ENCODE measurements at places on chromosomes 2 and 18. TPM values are rescaled to one million over a fixed set of nuclear protein-coding genes. Genes with fewer than 3 reads are reported as not detected.

DNA sequence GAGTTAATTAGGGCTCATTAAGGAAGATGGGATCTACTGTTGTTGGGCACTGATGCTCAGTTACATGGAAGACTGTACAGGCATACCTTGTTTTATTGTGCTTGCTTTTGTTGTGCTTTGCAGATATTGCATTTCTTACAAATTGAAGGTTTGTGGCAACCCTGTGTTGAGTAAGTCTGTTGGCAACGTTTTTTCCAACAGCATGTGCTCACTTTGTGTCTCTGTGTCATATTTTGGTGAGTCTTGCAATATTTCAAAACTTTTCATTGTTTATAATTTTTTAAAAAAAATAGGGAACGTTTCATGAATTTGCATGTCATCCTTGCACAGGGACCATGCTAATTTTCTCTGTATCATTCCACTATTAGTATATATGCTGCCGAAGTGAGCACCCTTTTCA is 15.6 kb downstream of the PHLPP1 start:
- H3K4me1 ChIP-seq: no peaks in the 10 kb centered on the region
- no peaks in the 10 kb centered on the region for H3K36me3 ChIP-seq
- no peak for DNase-seq

- H3K4me3 ChIP-seq: no peak overlapping the region
- DNase-seq: peak; percentile 34
- H3K36me3 ChIP-seq: no peaks in the 10 kb centered on the region
- H3K27me3 ChIP-seq: peaks cover 2% of the 10 kb centered on the region
- no peaks in the 10 kb centered on the region for H3K4me1 ChIP-seq
These were observed 147.8 kb upstream of the TWIST2 start for GRCh38 chr2:238700117-238700457.

DNA sequence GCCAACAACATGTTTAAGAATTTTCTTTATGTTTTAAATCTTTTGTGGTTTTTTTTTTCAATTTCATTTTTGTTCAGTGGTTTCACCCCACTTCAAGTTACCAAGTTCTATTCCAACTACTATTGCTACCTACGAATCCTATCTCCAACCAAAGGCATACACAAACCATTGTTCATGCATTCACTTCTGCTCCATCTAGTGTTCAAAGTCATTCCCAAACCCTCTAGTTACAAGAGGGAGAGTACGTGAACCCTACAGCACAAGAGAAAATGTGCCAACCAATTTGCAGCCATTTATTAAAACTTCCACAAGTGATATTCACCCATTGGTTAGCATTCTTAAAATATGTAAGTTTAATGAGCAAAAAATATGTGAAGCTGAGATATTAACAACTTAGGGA is 295.1 kb upstream of the KYNU start:
- H3K4me1 ChIP-seq: no peaks in the 10 kb centered on the region
- no peak for DNase-seq
- H3K36me3 ChIP-seq: no peaks in the 10 kb centered on the region
- H3K4me3 ChIP-seq: no peak overlapping the region
- H3K27me3 ChIP-seq: no peaks in the 10 kb centered on the region

- H3K36me3 ChIP-seq: no peaks in the 10 kb centered on the region
- no peaks in the 10 kb centered on the region for H3K4me1 ChIP-seq
- no peak overlapping the region for H3K4me3 ChIP-seq
- H3K27me3 ChIP-seq: no peaks in the 10 kb centered on the region
- H3K27ac ChIP-seq: no peak overlapping the region
- no peak for DNase-seq
These were observed 515.4 kb upstream of the RAB6C start for GRCh38 chr2:129464036-129464435.

DNA sequence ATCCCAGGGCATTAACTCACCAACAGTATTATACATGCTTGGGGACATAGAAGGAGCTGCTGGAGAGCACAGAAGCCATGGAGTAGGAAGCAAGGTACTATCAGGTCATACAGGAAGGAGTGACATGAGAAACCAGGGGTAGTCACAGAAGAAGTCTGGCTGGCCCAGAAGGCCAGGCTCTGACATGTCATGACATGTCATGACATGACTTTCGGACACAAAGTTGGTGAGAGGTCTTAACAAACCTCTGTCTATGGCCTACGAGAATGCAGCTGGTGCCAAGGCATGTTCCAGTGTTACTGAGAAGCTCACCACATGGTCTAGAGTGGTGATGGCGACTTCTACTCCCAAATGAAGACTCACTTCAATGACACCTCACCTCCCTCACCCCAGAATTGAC is 3.3 kb upstream of the CERS6 start:
- no peak overlapping the region for H3K4me3 ChIP-seq
- H3K27ac ChIP-seq: no peak overlapping the region
- H3K27me3 ChIP-seq: no peaks in the 10 kb centered on the region
- H3K36me3 ChIP-seq: no peaks in the 10 kb centered on the region

GRCh38 chr18:12377556-12378197 is 650 bp upstream of the AFG3L2 start:
- H3K4me3 ChIP-seq: peak overlapping the region; percentile 81
- H3K27ac ChIP-seq: peak overlapping the region; percentile 96
- peaks cover 22% of the 10 kb centered on the region for H3K4me1 ChIP-seq
- H3K27me3 ChIP-seq: no peaks in the 10 kb centered on the region

- H3K36me3 ChIP-seq: no peaks in the 10 kb centered on the region
- H3K4me3 ChIP-seq: no peak overlapping the region
- no peaks in the 10 kb centered on the region for H3K27me3 ChIP-seq
- no peaks in the 10 kb centered on the region for H3K4me1 ChIP-seq
These were observed 321.4 kb upstream of the ETAA1 start for GRCh38 chr2:67075530-67076238.

Gene NEDD4L
- 67.5 TPM for total RNA-seq

Gene SLC11A1
- total RNA-seq: not detected

Gene ARHGAP28
- total RNA-seq: 15.5 TPM
